Glutamatergic neuron (in vitro differentiated cells): ENCODE measurements at places on chromosomes 11 and 22. TPM values are rescaled to one million over a fixed set of nuclear protein-coding genes. Genes with fewer than 3 reads are reported as not detected.

BTG4 gene
- total RNA-seq, result not detected

MSANTD4 gene
- total RNA-seq, result 46.4 TPM

TRIM49D1 gene
- total RNA-seq, result 1.2 TPM

ARHGAP8 gene
- total RNA-seq, result 0.59 TPM

KCNK4 gene
- total RNA-seq, result 0.47 TPM

RIBC2 gene
- 0.71 TPM for total RNA-seq

OR8D4 gene
- total RNA-seq, result not detected

SCT gene
- total RNA-seq, result not detected

TREH gene
- total RNA-seq, result not detected

ZNRF3 gene
- total RNA-seq, result 8.3 TPM

MS4A12 gene
- not detected for total RNA-seq

OR51I1 gene
- total RNA-seq, result not detected

CENPM gene
- 3.4 TPM for total RNA-seq

APOA5 gene
- not detected for total RNA-seq

ASPHD2 gene
- 19.0 TPM for total RNA-seq

MAP4K2 gene
- 15.9 TPM for total RNA-seq

DPP3 gene
- total RNA-seq, result 72.0 TPM

MMP13 gene
- total RNA-seq, result not detected

SLN gene
- not detected for total RNA-seq

RSF1 gene
- total RNA-seq, result 97.6 TPM

CHST1 gene
- total RNA-seq, result 59.2 TPM

CEP57 gene
- total RNA-seq, result 52.1 TPM

UFD1 gene
- total RNA-seq, result 48.0 TPM

CDON gene
- 21.0 TPM for total RNA-seq

PRR14L gene
- 104 TPM for total RNA-seq

POU2AF3 gene
- total RNA-seq, result not detected

BIK gene
- 17.3 TPM for total RNA-seq

NNMT gene
- total RNA-seq, result 3.4 TPM

TSG101 gene
- 118 TPM for total RNA-seq

MUC6 gene
- not detected for total RNA-seq

OR6T1 gene
- not detected for total RNA-seq

KBTBD3 gene
- 8.9 TPM for total RNA-seq

CALCA gene
- total RNA-seq, result not detected

SLC1A2 gene
- total RNA-seq, result 54.3 TPM

TSPAN32 gene
- total RNA-seq, result not detected

SEPTIN3 gene
- 216 TPM for total RNA-seq

NAALAD2 gene
- 7.2 TPM for total RNA-seq

KRTAP5-9 gene
- 0.76 TPM for total RNA-seq

LUZP2 gene
- total RNA-seq, result 0.96 TPM

MRPL21 gene
- total RNA-seq, result 54.3 TPM

MYBPC3 gene
- not detected for total RNA-seq
